Keratinocyte (primary cell): ENCODE measurements at places on chromosomes 2 and 18. TPM values are rescaled to one million over a fixed set of nuclear protein-coding genes. Genes with fewer than 3 reads are reported as not detected.

STARD6 gene
- polyA plus RNA-seq, result 0.30 TPM in 1 of 3 replicates, not detected in the others

SIGLEC15 gene
- polyA plus RNA-seq, result 0.10 TPM in 1 of 3 replicates, not detected in the others

ORC4 gene
- 31.6 to 62.4 TPM (median 47.1 TPM) in 3 replicates for polyA plus RNA-seq

DNA sequence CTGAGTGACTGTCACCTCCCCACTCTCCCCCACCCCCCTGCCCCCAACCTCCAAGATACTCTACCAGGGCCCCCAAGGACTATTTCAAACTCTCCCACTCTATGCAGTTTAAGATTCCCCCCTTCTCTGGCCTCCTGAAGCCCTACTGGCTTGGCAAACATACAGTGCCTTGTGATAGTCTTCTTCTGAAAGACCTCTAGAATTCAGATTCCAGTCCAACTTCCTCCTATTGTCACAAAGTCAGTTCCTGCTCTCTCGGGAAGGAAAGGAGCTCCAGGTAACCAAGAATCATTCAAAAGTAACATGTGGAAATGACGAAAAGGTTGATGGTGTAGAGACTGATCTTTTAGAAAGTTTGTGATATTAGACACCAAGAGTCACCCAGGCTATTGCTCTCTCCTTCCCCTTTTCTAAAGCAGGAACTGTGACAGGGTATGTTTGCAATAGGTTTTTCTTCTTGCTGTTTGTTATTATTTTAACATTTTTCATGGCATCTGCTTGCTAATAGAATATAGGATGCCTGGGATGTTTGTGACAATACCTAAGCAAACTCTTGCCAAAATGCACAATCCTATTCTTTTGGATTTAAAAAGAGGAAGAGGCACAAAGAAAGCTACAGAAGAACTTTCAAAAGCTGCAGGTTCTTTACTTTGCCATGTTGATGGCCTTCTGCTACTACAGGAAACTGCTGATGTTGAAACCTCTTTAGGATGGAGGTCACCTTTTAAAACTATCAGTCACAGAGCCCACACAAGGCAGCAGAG, 93.5 kb upstream of the MGAT4A start:
- DNase-seq, result no peak

DNA sequence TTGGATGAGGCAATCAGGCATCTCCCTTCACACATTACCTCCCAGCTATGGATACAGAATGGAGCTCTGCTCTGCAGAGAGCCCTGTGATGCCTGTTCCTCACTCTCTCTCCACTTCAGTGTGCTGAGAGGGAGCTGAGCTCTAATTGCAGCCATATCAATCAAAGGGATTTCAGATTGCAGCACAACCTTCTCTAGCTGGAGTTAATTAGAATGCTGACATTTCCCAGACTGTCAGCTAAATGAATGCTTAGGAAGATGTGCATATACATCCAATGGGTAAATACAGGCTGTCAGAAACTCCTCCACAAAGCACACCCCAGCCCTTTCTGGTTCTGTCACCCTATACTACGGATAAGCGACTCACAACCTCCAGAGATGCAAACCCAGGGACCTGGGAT, 402.6 kb downstream of the EIPR1 start:
- no peak for DNase-seq

- DNase-seq, result no peak
Observed at GRCh38 chr2:74910245-74910644, 48.2 kb upstream of the POLE4 start.

GRCh38 chr2:113739849-113740248, 16.6 kb downstream of the SLC35F5 start:
- no peak for DNase-seq

DNA sequence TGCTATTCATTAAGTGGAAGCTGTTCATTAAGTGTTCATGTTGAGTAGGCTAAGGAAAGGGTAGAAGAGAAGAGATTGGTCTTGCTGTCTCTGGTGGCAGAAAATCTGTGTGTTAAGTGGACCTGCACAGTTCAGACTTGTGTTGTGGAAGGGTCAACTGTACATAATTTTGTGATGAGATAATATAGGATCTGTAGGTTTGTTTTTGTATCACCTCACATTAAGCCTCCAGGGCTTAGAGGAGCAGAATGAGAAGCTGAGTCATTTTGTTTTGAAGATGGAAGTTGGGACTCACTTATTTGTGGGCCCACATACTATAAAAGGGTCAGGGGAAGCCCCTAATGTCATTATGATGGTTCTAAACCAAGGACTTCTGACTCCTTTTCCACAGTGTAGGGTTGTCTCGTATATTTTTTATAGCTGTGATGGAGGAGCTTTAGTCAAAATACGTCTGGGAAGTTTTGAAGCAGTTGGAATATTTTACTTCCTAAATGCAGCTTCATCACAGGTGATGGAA, 18.2 kb downstream of the PMS1 start:
- no peak for DNase-seq

SLC5A7 gene
- polyA plus RNA-seq, result not detected in 3 replicates

CIB4 gene
- not detected in 3 replicates for polyA plus RNA-seq

DNA sequence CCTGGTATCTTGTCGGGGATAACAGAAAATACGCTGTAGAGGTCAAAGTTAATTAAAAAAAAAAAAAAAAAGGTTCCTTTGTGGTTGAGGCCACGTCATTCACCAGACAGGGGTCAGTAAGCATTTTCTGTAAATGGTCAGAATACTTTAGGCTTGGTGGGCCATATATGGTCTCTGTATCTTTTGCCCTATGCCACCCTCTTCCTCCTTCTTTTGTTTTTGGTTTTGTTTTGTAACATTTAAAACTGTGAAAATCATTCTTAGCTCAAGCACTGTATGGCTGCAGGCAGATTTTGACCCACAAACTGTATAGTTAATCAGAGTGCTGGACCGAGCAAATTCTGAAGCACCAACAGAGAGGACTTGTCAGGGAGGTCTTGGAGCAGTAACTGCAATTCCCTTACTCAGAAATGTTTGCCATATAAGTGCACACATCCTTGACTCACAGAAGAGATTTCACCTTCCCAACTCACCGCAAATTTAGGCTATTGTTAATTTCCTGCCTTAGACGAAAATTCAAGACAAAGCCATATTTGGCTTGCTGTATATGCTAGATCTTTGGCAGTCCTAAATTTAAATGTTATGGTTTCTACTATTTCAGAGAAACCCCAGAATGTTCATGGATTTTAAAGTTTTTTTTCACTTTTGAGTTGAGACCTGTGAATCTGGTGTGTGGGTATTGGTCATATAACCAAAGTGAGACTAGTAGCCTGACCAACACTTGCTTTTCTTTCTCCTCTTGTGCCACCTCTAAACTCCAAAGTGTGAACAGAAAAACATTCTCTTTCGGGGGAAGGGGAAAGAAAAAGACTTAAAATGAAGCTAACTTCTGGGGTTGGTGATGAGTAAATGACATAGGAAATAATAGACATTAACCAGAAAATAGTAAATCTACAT, 65.4 kb downstream of the DOCK10 start:
- no peak for DNase-seq

DNA sequence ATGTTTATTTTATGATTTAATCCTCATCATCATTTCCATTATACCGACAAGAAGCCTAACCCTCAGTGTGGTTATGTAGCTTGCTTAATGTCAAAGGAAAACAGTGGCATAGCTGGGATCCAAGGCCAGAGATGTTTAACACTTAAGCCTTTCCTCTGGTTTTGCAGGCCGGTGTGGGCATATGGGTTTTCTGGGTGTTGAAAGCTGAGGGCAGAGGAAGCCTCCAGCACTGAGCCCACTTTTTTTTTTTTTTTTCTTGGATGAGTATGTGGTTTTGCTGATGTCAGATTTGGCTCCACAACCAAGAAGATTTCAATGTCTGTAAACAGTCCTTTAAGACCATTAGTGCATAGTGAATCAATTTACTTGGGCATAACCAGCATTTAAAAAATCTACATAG, 41.3 kb downstream of the LHCGR start:
- DNase-seq, result no peak

GRCh38 chr2:50556934-50557575, 474.9 kb downstream of the NRXN1 start:
- no peak for DNase-seq

CARF gene
- 3.1 to 6.5 TPM (median 5.2 TPM) in 3 replicates for polyA plus RNA-seq

IGFBP2 gene
- 3.9 to 47.0 TPM (median 10.2 TPM) in 3 replicates for polyA plus RNA-seq

GRCh38 chr2:8046849-8047248, 635.0 kb upstream of the ID2 start:
- DNase-seq, result no peak

- DNase-seq, result no peak
Observed at GRCh38 chr2:24871852-24872333, 48.1 kb downstream of the ADCY3 start.

DNA sequence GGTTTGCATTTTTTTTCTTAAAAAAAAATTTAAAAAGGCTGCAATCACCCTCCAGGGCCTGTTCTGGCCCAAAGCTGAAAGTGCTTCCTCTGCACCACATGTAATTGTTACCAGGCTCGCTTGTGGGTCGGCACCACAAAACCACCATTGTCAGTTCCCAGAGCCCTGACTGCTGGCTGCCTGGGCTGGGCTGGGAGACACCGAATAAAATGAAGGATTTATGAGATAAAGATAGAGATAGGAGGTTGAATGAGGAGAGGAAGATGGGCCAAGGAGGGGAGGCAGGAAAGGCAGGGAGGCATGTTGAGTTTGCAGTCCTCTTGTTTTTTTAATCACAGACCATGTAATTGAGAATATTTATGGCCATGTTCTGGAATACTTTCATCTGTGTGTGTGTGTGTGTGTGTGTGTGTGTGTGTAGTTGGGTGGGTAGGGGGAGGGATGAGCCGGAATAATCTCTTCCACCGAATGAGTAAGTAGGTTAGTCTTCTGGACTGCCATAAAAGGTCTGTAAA, 14.7 kb downstream of the NRP2 start:
- no peak for DNase-seq

GRCh38 chr2:71685073-71685848, 231.9 kb downstream of the DYSF start:
- DNase-seq, result no peak

DNA sequence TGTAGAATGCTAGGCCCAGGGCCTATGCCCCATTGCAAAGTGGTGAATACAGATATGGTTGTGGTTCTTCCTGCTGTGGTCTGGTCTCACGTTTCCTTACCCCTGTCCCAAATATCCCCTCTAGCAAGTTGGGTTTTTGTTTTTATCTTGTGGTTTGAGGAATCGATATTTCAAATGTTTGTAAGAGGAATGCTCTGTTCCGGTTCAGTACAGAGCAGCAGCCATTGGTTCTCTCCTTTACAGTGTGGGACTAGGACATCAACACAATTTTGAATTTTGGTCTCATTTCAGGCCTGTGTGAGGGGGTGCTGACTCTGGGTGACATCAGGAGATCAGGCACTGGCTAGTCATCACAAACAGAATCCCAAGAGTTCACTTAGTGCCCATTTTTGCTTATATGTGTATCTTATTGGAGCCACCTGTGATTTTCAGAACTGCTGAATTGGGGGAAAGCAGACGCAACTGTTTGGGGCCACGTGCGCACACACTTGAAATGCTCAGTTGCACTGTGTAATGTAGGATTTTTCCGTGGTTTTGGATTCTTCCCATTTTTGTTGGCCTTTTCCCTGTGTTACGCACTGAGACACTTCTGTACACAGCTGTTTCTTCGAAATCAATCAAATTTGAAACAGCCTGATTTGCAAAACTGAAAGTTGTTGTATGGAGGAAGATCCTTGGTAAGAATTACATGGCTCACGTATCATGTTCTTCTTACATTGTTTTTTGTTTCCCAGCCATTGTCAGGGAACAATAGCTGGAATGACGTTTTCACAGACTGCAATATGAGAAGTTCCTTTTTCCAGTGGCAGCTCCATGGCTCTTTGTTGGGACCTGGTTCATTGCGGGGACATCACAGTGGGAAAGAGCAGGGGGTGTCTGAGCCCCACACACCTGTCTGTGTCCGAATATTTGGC, 8.6 kb downstream of the SH3BP4 start:
- DNase-seq, result no peak

- no peak for DNase-seq
Observed at GRCh38 chr18:76963936-76964335, 141.6 kb downstream of the ZNF236 start.

DIPK1C gene
- polyA plus RNA-seq, result not detected in 3 replicates

DNA sequence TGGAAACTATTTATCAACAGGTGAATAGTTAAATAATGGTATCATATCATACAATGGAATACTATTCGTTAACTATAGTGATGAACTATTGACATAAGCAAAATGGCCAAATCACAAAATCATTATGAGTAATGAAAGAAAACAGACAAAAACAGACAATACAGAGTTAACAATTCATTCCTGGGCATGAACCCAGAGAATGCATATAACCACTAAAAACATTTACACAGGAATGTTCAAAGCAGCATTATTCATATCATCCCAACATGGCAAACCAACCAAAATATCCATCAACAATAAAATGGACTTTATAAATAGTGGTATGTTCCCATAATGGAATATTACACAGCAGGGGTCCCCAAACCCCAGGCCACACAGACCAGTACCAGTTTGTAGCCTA, 131.2 kb upstream of the CYP1B1 start:
- no peak for DNase-seq

GRCh38 chr2:198706476-198707082, 751.2 kb downstream of the SATB2 start:
- no peak for DNase-seq

CD8B gene
- not detected in 3 replicates for polyA plus RNA-seq

GRCh38 chr2:175446201-175446600, 264.7 kb upstream of the ATP5MC3 start:
- no peak for DNase-seq

GRCh38 chr2:164496881-164497280, 124.4 kb downstream of the GRB14 start:
- no peak for DNase-seq

DNA sequence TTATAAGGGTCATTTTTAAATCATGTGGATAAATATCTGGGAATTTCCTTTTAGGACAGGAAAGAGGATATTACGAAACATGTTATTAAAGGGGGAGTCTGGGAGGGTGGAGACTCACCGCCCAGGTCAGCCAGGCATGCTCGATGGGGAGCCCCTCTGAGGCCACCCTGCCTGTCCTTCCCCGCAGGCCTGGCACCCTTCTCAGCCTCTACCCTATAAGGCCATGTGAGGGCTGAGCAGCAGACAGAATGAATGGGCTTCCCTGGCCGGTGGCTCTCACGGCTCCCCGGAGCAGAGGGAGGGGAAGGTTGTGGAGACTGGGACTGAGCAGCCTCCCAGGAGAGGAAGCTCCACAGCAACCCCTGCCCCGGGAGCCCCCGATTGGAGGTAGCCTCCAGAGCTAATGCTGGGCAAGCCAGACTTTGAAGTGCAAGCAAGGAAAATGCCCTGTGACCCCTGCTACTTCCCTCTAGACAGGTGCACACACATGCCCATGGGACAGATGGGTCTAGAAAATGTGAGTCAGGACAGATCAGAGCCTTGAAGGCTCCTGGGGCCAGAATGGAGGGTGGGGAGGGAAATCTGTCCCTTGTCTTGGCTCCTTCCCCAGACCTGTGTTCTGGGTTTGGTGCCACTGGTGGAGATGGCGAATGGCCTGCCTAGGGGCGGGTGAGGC, 13.2 kb upstream of the ARMC9 start:
- no peak for DNase-seq
